T follicular helper cell (primary cell): ENCODE measurements at places on chromosomes 7 and 10.

DNA sequence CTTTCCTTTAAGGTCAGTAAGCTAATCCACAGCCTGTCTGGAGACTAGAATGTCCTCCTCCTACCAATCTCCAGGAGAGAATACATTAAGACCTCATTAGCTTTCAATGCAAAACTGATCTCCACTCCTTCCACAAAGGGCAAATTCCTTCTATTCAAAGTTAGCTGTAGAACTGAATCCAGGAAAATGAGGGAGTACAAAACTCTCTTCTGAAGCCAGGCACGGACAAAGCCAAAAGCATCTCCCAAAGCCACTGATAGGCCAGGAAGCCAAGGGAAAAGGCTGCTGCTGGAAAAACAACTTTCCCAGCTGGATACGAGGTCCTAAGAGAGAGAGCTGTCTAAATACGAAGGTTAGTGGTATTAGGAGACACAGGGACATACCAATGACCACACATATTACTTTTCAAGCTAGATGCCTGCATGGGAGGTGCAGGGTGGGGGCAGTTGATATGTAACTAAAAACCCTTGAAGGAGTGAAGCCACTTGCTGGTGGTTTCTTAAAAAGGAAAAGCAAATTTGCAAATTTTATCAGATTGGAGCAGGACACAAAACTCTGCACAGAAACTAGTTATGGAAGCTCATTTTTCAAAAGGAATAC lies 43.6 kb downstream of the MKX start:
- no peak for DNase-seq

DNA sequence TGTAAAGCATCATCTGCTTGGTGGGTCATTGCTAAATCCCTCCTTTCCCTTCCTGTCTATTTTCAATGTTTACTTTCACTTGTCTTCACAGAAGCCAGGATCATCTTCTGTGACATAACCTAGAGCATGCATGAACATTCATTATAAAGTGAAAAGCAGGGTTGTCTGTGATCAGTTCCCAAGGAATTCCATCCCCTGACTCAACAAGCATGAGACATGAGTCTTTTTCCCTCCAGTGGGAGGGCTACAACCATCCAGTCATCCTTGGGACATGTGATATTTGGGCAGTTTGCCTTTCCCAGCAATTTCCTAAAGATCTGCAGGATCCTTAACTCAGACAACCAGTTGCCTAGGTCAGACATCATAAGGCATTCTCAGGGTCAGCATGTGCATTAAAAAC lies 166.3 kb upstream of the TMEM196 start:
- DNase-seq: no peak

GRCh38 chr7:104627516-104627915 lies 299.1 kb downstream of the LHFPL3 start:
- no peak for DNase-seq

GRCh38 chr10:125340903-125341302 lies 180.5 kb upstream of the CTBP2 start:
- DNase-seq: no peak

- DNase-seq: no peak
Measured at GRCh38 chr10:118551535-118552100, 43.8 kb downstream of the PRLHR start.

GRCh38 chr7:43553999-43554398 lies 28.9 kb upstream of the STK17A start:
- DNase-seq: no peak

DNA sequence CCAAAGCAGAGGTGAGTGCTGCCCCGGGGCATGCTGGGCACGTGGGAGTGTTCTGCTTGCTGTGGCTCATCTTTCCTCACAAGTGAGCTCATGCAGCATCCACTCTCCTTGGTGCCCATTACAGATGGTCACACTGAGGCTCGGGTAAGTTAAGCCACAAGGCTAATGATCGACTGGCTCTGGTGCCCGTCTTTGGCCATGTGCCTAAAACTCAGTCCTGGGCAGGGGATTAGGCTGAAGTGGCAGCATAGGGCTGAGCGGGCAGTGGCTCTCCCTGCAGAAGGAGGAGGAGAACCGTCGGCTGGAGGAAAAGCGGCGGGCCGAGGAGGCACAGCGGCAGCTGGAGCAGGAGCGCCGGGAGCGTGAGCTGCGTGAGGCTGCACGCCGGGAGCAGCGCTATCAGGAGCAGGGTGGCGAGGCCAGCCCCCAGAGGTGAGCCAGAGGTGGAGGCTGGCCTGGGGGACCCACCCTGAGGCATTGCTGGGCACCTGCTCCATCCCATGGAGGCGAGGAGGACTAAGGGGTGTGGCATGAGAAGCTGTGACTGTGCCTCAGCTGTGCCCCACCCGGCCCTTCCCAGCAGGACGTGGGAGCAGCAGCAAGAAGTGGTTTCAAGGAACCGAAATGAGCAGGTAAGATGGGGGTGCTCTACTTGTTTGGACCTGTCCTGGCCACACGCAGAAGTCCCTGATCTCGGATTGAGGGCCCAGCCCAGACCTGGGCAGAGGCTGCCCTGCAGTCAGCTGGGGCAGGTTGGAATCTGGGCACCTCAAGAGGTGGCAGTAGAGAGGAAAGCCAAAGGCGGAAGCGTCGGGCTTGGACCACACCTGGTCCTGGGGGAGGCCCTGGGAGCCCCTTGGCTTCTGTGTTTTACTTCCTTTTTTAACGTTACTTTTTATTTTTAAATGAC lies 7.3 kb downstream of the PGAM2 start:
- DNase-seq: no peak

DNA sequence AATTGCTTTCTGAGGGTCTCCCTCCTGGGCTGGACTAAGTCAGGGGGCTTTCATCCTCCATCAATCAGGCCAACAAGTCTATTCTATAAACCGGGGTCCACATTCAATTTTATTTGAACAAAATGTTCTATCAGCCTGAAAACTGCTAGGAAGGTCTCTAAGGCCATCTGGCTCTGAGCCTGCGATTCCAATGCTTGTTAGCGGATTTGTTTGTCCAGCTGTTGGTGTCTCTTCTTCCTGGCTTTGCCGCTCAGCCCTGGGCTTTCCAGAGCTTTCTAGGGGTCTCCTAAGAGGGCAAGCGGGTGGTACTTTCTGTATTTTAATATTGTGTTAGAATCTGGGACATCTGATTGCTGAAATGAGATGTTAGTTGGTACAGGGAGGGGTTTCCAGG lies 136.7 kb downstream of the VIPR2 start:
- DNase-seq: no peak

- DNase-seq: no peak
Measured at GRCh38 chr7:95899919-95900513, 127.7 kb downstream of the DYNC1I1 start.

DNA sequence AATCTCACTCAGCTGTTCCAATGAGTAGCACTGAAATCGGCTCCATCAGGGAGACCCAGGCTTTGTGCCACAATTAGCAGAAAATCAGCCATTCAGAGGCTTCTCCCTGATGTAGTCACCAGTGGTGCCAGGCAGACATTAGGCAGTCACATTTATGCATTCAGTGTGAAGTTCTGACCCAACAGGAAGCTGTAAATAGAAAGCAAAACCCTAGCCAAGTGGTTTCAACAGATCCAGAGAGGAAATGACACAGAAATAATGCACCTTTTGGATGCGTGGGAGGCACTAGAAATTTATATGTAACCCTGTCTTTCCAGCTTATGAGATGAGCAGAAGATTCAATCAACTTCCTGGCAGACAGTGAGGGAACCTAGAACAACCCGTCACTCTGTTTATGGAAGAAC lies 186.4 kb downstream of the PDE1C start:
- no peak for DNase-seq

DNA sequence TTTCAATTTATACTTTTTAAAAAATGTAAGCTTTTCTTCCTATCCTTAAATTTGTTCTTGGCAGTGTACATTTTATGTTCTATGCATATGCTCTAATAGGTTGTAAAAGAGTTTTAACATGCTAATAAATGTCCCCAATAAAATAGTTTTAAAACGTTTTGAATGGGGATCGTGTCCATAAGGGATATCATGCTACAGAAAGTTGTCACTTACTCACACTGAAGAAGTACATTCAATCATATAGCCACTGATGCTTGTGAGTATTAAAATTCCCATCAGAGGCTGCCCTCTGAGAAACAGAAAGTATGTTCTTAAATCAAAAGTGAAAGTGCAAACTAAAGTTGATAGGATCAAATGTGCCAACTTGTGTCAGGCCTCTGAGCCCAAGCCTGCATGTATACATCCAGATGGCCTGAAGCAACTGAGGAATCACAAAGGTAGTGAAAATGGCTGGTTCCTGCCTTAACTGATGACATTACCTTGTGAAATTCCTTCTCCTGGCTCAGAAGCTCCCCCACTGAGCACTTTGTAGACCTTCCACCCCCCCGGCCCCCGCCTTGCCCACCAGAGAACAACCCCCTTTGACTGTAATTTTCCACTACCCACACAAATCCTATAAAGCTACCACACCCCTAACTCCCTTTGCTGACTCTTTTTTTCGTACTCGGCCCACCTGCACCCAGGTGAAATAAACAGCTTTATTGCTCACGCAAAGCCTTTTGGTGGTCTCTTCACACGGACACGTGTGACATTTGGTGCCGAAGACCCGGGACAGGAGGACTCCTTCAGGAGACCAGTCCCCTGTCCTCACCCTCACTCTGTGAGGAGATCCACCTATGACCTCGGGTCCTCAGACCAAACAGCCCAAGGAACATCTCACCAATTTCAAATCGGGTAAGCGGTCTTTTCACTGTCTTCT lies 877 bp upstream of the NOD1 start:
- no peak for DNase-seq

DNA sequence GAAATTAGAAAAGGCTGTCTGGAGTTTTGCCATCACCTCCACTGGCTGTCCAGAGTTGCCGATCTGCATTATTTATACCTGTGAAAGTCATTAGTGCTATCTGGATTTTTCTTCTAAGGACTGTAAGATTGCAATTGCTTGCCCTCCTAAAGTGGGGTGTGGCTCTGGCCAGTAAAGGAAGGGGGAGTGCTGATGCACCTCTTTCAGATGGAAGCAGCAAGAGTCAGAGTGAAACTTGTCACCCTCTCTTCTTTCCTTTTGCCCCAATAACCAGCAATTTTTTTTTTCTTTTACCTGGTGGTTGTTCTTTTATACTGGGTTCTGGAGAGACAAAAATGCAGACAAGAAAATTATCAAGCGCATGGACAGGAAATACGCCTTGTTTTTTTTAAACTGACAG lies 527.4 kb upstream of the NRP1 start:
- DNase-seq: no peak

- no peak for DNase-seq
Measured at GRCh38 chr10:5530412-5530806, 5.6 kb downstream of the CALML3 start.

DNA sequence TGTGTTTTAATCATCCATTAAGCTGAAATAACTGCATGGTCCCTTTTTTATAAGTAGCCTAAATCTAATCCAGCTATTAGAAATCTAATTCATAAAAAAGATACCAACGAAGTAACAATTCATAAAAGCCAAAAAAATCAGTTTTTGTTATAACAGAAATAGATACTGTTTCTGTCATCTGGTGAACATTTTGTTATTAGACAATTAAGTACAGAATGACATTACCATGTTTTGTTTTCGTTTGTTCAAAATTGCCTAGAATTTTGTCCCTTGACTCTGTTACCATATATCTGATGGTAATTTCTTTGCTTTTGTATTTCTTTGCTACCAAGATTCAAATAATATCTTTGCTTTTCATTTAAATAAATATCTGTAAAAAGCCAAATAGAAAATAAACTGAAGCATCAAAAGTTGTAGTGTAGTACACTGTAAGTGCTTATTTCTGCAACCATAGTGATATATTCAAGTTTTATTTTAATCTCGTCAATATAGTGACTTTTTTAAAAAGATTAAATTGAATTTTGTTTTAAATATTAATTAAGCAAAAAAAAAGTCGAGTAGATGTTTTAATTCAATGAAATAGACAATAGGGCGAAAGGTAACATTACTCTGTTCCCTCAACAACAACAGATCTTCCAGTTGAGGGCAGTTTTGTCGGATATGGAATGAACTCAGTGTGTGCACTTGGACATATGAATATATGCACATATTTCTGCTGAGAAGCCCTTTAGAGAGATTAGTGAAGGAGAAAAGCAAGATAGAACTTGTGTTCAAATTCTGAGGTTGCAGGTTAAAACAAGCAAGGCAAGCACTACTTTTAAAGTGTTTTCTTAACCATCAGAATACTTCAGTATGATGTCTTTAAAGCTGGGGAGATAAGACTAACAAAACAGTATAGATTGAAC lies 7.9 kb upstream of the IGF2BP3 start:
- no peak for DNase-seq

DNA sequence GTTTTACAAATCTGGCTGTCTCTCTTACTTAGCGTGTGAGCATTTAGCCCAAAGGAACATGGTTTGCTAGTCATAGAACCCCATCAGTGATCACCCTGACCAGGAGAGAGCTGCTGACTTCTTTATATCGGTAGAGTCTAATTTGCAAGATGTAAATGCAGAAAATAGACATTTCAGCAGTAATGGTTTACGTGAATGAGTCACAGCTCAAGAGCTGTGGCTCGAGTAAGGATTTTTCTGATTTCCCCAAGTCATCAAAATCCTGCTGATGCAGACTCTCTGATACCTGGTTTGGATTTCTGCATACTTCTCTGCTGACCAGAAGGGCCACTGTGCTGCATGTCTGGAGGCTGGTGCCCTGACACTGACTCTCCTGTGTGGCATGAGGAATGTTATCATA lies 25.7 kb downstream of the NUB1 start:
- no peak for DNase-seq

- no peak for DNase-seq
Measured at GRCh38 chr10:30637881-30638467, 8.4 kb upstream of the LYZL2 start.

GRCh38 chr10:3486346-3487065 lies 298.5 kb downstream of the KLF6 start:
- no peak for DNase-seq

GRCh38 chr10:7567911-7568620 lies 98.7 kb downstream of the ITIH5 start:
- no peak for DNase-seq

DNA sequence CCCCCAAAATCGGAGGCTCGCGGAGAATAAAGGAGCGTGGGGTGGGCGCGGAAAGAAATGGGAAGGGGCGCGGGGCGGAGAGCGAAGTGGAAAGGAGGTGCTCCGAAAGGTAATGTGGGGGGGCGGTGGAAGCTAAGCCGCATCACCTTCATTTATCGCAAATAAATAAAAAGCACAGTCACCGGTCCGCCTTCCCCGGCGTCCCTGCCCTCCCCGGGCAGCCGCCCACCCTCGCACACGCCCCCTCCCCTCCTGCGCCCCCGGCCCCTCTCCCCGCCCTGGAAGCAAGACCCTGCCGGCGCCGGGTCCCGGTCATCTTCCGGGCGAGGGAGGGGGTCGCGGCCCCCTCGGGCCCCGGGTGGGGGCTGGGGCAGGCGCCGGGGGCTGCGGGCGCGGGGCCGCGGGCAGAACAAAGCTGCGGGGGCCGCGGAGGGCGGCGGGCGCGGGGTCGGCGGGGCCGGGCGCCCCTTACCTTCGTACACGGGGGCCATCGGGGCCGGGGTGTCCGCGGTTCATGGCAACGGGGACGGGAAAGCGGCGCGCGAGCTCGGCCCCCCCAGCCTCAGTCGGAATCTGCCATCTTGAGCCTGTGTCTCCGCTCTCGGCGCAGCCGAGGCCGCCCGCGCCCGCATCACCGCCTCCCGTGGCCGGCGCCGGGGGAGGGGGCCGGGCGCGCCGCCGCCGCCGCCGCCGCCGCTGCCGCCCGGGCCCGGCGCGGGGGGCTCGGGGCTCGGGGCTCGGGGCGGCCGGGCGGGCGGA lies 486 bp downstream of the HIPK2 start:
- peak; percentile 32 for DNase-seq

- no peak for DNase-seq
Measured at GRCh38 chr10:89283025-89283935, 18.6 kb upstream of the IFIT2 start.
